ENCODE measurements at places on chromosomes 3 and 15.

GRCh38 chr15:60411774-60412425 lies 14.1 kb upstream of the ANXA2 start:
- DNase-seq = no peak

GRCh38 chr3:176872771-176873209 lies 324.5 kb downstream of the TBL1XR1 start:
- no peak for DNase-seq

DNA sequence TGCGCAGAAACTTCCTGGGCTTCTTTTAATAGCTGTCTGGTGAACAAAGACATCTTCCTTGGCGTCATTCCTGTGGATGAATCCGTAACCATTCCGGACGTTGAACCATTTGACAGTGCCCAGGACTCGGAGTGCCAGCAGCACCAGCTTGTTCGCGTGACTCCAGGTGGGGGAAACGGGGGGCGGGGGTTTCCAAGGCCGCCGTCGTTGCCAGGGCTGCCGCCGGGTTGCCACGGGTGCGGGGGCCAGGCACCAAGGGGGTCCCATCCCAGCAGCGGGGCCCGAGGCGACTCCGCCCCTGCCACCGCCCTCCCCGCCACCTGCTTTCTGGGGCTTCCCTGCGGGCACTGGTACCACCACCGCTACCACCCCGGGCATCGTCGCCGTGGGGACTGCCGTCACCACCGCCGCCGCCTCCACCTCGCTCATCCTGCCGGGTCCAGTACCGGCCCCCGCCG lies 22.8 kb downstream of the RGMA start:
- DNase-seq = no peak

DNA sequence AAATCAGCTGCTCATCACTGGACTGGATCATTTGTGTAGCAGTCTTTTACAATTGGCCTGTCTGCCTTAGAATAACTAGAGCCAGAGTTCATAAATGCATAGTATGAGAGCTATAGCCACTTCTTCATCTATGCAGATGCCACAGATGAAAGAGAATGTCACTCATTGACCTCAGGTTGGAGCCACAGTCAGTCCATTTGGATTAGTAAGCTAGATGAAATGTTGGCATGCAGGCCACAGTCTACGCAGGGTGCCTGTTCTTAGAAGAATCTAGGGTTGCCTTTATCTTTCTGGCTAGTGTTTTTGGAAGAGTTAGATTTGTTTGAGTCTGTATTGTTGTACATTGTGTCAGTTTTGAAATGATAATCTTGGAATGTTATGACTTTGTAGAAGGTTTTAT lies 25.4 kb upstream of the EDEM1 start:
- DNase-seq = no peak

GRCh38 chr3:71532639-71533395 lies 50.7 kb downstream of the FOXP1 start:
- no peak for DNase-seq

DNA sequence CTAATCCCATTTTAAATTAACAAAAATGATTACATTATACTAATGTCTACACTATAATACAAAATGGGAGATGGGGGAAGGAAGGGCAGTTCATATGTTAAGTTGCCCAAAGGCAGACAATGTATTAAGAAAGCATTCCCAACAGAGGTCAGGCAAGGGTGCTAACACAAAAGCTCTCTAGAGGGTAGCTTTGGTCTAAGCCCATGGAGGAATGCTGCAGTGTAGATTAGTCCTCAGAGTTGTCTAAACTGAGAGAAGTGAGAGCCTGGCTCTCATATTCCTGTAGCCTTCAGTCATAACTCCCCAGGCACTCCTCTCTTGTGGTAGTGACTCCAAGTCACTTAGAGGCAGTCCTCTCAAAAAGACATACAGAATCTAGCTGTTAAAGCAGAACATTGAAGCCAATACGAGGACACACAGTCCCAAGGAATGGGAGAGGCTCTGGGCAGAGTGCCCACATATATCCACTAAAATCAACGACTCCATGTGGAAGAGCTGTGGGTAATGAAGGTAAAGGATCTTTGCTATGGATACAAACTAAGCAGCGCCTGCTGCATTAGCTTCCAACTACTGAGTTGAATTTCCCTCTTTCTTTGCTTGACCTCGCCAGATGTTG lies 14.5 kb downstream of the NEK10 start:
- DNase-seq = no peak

- DNase-seq = no peak
Observed at GRCh38 chr3:44048196-44048924, 193.3 kb upstream of the TOPAZ1 start.
